ENCODE measurements at places on chromosomes 16 and 17.

DNA sequence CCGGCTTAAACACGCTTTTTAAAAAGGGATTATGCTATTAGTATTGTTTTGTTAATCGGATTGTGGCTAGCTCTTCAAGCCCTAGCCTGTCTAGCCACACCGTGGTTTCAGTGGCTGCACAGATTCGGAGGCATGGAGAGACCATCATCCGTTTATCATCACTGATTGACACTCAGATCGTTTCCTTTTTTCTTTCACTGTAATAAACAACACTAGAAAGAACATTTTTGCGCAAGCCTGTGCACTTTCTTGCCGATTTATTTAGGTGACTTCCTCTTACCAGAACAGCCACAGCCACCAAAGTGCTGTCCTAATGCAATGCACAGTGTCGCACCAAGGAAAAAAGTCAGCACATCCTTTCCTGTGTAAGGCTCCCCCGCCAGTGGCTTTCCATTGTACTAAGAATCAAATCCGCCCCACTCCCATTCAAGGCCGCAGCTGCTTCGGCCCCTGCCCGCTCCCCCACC is 78.2 kb downstream of the CRISPLD2 start:
- no peak for DNase-seq

DNA sequence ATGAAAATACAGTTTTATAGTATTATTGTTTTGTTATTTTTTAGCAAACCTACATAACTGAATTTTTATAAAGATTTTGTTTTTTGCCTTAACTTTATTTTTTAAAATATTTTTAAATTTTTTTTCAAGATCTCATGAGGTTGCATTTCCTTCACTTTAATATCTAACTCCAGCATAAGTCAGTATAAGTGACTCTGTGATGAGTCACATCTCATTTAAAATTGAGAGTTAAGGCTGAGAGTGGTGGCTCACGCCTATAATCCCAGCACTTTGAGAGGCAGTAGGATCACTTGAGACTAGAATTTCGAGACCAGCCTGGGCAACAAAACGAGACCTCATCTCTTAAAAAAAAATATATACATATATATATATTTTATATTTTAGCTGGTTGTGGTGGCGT is 44.0 kb downstream of the NLK start:
- no peak for DNase-seq

DNA sequence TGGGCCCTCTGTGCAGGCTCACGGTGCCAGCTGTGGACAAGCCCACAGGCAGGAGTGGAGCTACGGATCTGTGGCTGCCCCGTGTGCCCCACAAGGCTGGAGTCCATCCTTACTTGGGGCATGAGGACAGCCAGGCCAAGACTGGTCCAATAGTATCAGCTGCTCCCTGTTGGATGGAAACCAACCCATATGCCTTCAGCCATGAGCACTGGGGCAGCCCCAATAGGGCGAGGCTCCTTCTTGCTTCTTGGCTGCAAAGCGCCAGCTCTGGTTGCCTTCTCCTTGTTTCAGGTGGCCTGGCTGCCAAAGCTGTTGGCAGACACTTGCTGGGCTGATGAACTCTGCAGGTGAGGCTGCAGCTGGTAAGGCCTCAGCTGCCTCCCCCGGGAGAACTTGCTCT is 188.0 kb downstream of the ENGASE start:
- DNase-seq = no peak

GRCh38 chr17:45986056-45986455 is 13.0 kb upstream of the STH start:
- no peak for DNase-seq

GRCh38 chr16:59370717-59371116 is 636.6 kb upstream of the GOT2 start:
- no peak for DNase-seq

GRCh38 chr16:4381935-4382794 is 10.5 kb downstream of the VASN start:
- no peak for DNase-seq
